ENCODE measurements at places on chromosomes 11 and 22.

GRCh38 chr11:58625826-58626460 is 3.5 kb downstream of the CNTF start:
- no peak for DNase-seq

DNA sequence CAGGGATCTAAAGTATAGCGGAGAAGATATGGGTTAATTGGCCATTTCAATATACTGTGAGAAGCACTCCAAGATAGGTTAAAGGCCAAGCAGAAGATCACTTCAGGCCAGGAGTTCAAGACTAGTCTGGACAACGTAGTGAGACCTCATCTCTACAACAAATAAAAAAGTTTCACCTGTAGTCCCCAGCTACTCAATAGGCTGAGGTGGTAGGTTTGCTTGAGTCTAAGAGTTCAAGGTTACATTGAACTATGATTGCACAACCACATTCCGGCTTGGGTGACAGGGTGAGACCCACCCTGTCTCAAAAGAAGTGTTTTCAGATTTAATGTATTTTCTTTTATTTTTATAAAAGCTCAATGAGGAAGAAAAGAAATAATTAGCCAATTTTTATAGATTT is 25.4 kb downstream of the PATL1 start:
- DNase-seq = no peak

DNA sequence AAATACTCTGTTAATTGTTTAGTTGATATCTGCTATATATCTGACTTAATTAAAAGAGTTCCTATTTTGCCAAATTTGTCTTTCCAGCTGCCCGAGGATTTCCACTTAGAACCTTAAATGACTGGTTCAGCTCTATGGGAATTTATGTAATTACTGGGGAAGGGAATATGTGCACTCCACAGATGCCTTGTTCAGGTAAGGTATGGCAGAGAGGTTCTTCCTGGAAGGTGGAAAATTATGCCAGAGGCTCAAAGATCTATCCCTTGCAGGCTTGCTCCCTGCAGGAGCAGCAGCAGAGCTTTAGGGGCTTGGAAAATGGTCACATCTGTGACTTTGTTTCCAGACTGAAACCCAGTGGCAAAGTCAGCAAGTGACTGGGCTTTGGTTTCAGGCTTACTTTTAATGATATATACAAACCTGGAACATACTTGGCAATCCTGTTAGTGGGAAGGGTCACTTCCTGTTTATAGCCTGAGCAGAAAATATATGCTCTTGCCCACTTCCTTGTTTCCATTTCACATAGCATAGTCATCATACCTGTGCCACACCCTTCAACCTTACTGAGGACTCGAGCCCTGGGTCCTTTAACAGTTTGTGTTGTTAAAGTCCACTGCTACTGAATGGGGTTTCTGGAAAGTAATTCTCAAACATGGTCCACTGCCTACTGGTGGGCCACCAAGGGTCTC is 23.7 kb downstream of the WBP2NL start:
- no peak for DNase-seq

DNA sequence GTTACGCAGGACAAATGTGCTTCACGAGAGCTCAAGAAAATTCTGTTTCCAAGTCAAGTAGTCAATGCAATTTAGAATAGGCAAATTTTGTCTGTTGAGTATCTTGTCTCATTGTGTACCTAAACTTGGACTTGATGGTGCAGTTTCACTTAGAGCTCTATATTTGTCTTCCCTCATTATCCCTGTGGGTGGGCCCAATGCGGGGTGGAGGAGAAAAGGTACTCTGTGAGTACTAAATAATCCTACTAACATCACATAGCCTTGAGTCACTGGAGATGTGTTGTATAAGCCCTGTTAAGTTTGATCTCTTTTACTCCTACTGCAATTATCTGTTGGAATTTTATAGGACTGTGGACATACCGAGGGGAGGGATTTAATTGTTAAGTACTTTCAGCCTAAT is 331.2 kb downstream of the METTL15 start:
- DNase-seq = no peak

DNA sequence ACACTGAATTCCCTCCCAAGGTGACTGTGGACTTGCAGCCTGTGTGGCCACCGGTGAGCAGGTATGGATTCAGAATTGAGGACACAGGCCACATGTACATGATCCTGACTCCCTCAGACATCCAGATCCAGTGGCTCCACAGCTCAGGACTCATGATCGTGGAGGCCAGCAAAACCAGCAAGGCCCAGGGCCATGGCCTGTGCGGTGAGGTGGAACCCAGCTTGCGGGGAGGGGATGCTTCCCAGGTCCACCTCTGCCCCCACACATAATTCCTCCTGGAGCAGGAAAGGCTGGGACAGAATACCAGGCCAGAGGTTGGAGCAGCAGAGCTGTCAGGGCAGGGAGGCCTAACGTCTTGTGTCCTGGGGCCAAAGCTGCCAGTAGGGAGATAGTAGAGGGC is 82.1 kb downstream of the OTOG start:
- no peak for DNase-seq

- no peak for DNase-seq
Measured at GRCh38 chr11:110235966-110236365, 60.4 kb downstream of the RDX start.

DNA sequence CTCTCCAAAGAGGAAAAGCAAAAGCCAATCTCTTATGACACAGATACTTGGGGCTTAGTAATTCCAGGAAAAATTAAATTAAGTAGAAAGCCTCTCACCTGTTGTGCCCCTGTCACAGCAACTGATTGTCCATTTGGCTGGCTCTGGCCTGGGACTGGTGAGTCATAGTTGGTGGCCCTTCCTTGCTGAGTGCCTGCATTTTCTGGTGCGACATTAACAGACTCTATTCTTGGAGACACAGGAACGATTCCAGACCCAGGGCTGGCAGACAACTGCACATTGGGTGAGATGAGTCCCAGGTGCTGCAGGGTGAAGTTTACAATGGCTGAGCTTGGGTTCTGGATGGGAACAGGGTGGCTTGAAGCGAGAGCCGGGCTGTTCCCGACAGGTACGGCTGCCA is 15.6 kb downstream of the E2F8 start:
- no peak for DNase-seq

- no peak for DNase-seq
Measured at GRCh38 chr11:73308961-73309919, 1.2 kb downstream of the ARHGEF17 start.

DNA sequence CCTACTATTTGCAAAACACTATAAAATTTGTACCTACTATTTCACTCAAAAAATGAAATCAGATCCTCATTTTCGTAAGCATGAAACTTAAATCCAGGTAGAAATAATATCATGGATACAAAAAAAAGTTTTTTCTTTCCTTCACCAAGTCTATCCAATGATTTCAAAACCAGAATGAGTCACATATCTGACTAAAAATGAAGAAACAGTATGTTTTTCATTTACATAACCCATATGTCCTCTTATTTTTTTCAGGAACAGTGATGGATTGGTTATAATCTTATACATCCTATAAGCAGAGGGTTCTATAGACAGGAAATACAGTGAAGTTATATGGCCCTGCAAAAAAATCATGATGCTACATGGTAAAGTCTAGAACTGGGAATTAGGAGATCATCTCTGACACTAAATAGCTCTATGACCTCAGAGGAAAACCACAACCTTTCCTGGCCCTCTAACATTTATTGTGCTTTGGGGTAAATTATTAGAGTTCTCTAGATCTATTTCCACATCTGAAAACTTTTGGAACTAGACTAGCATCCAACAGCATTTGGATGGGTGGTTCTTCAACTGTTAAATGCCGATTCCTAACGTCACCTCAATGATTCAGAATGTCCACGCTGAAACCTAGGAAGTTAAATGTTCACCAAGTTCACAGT is 10.9 kb downstream of the MTMR2 start:
- no peak for DNase-seq

GRCh38 chr11:134468796-134469195 is 56.8 kb upstream of the B3GAT1 start:
- no peak for DNase-seq

DNA sequence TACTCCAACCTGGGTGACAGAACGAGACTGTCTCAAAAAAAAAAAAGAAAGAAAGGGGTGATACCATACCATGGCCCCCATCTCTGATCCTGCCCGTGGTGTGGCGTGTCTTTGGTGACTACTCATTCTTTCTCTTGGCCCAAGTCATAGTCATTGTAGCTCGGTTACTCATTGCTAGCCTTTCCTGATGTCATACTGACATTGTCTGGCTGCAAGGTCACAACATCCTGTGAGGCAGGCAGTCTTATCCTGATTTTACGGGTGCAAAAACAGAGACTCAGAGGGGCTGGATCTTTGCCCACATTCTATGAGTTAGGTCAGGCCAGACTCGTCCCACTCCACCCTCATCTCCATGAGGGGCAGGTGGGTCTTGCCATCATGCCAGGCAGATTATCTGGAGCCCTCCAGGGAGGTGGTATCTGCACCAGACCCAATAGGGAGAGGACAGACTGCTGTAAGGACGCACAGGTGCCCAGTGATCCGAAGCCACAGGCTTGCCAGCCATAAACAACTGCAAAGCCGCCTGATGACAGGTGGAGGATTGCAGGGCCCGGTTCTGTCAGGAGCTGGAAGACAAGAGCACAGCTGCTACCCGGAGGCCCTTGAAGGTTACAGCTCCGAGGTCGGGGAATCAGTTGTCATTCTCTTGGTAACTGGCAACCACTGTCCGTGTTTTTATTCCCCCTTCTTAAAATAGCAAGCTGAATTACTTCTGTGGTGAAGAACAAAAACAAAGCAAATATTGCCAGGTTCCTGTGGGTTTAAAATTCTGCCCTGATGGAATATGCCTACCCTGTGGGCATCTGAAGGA is 13.8 kb downstream of the TOM1 start:
- no peak for DNase-seq

- DNase-seq = no peak
Measured at GRCh38 chr11:74037309-74037708, 28.4 kb upstream of the UCP3 start.

DNA sequence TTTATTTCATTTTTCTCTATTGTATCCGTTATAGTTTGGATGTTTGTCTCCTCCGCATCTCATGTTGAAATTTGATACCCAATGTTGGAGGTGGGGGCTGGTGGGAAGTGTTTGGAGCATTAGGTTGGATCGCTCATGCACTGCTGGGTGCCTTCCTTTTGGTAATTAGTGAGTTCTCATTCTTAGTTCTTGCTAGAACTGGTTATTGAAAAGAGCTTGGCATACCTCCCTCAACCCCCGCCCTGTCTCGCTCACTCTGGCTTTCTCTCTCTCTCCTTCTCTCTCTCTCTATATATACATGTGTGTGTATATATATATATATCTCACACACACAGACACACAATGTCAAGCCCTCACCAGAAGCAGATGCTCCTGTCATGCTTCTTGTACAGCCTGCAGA is 978.7 kb downstream of the DLG2 start:
- DNase-seq = no peak

- no peak for DNase-seq
Measured at GRCh38 chr22:39176143-39176713, 23.7 kb upstream of the CBX7 start.

DNA sequence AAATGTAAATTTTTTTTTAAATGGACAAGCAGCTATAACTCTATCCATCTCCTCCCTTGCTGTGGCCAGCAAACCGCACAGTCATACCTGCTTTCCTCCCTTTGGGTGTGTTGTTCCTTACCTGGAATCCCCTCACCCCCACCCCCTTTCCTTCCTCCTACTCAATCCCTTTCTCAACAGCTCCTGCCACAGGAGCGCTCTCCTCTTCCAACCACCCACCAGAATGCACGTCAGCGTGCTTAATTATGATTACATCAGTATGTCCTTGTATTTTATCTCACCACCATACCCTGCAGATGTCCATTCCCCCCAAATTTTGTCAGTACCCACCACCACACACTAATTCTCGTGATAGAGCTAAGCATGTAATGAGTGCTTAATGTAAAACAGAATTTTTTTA is 60.9 kb upstream of the LMO2 start:
- DNase-seq = no peak

GRCh38 chr11:64456509-64457320 is 97.8 kb downstream of the RPS6KA4 start:
- no peak for DNase-seq

GRCh38 chr11:20647976-20648565 is 21.3 kb upstream of the NELL1 start:
- peak; percentile 57 for DNase-seq

DNA sequence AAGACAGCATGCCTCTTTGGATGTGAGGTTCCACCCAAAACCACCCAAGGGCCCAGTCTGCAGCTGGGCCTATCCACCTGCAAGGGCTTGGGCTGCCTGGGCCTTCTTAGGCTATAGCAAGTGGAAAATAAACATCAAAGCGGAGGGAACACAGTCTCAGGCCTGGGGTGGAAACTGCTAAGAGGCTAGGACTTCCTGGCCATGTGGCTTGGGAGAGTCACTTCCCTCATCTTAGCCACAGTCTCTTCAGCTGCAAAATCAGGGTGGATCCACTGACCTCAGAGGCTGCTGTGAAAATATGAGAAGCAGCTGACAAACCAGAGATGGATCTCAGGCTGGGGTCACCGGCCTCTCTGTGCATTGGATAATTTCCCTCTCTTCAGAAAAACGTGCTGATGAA is 30.6 kb upstream of the TFIP11 start:
- peak; percentile 10 for DNase-seq

- no peak for DNase-seq
Measured at GRCh38 chr22:24102366-24103200, 78.7 kb upstream of the SUSD2 start.

- no peak for DNase-seq
Measured at GRCh38 chr22:18048441-18048898, 24.1 kb upstream of the MICAL3 start.

- no peak for DNase-seq
Measured at GRCh38 chr11:47589977-47590861, 3.7 kb downstream of the FAM180B start.

GRCh38 chr11:12084256-12084655 is 26.1 kb upstream of the MICAL2 start:
- no peak for DNase-seq

- DNase-seq = no peak
Measured at GRCh38 chr11:106086850-106087249, 9.4 kb downstream of the AASDHPPT start.

DNA sequence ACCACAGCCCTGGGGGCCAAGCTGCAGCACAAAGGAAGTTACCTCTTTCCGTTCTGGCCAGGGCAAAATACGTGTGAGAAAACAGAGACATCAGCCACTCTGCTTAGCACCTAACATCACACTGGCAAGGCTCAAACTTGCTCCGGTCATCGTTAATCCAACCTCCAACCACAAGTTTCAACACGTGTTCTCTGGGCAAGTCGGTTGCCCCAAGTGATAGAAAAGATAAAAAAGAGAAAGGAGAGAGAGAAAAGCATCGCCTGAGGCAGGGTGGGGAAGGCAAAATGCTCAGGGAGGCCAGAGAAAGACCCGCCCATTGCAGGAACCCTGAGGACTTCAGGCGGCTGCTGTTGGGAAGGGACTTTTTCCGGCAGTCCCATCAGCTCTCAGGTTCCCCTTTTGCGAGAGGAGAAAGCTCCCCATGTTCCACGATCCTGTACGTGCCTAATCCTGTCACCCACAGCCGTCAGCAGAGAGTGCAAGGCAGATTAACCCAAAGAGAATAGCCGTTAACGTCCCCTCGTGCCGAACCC is 18.5 kb upstream of the B4GALNT4 start:
- no peak for DNase-seq

GRCh38 chr11:72234514-72234830 is 9.5 kb downstream of the PHOX2A start:
- DNase-seq = no peak

GRCh38 chr22:46971099-46971763 is 208.8 kb downstream of the TBC1D22A start:
- no peak for DNase-seq
